ENCODE measurements at places on chromosomes 5 and 9. TPM values are rescaled to one million over a fixed set of nuclear protein-coding genes. Genes with fewer than 3 reads are reported as not detected.

Gene PCDHB2
- 2.9 TPM for total RNA-seq

Gene CSF2
- total RNA-seq: not detected

Gene EIF4E1B
- not detected for total RNA-seq

Gene KCNN2
- total RNA-seq: 0.25 TPM

Gene STING1
- 89.4 TPM for total RNA-seq

Gene QRFP
- total RNA-seq: not detected

Gene GRM6
- total RNA-seq: not detected

Gene INSL6
- not detected for total RNA-seq

Gene ARHGEF39
- 0.86 TPM for total RNA-seq

Gene HRH2
- total RNA-seq: 0.26 TPM

Gene NMRK1
- 32.9 TPM for total RNA-seq

Gene PCDH12
- total RNA-seq: 12.1 TPM

Gene GNE
- 18.9 TPM for total RNA-seq

Gene C9orf50
- not detected for total RNA-seq

Gene PCDHA10
- 0.07 TPM for total RNA-seq

Gene IL9
- total RNA-seq: not detected

Gene TMC1
- 0.99 TPM for total RNA-seq

Gene ENTPD8
- total RNA-seq: 0.07 TPM
